Fibroblast of the aortic adventitia (primary cell): ENCODE measurements at places on chromosomes 1 and 21. TPM values are rescaled to one million over a fixed set of nuclear protein-coding genes. Genes with fewer than 3 reads are reported as not detected.

DNA sequence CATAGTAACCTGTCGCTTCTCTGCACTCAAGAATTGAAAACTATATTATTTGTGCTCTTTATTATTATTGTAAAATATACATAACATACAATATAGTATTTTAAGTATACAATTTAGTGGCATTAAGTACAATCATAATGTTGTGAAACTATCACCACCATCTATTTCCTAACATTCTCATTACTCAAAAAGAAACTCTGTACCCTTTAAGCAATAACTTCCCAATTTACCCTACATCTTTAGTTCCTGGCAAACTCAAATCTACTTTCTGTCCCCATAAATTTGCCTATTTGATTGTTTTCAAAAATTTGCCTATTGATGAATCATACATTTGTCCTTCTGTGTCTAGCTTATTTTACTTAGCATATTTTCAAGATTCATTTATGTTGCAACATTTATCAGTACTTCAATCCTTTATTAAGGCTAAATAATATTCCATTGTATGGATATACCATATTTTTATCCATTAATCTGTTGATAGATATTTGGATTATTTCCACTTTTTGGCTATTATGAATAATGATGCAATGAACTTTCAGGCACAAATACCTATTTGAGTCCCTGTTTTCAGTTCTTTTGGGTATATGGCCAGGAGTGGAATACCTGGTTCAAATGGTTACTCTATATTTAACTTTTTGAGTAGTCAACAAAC, 99.6 kb upstream of the DMRTA2 start:
- no peak for DNase-seq

DNA sequence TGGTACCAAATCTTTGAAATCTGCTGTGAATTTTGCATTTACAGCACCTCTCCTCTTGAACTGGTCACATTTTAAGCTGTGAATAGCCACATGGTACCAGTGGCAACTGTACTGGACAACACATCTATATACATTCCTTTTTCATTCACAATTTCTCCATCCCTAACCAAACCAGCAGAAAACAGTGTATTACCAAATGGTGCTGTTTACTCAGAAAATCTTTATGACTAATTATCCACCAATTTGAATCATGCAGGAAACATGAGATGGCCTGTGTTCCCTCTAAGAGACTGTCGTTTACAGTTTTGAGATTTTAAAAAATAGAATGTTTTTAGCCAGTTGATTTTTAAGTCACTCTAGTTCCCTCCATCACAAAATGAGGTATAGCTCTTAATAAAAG, 17.6 kb upstream of the CCT8 start:
- peak; percentile 69 for DNase-seq

DNA sequence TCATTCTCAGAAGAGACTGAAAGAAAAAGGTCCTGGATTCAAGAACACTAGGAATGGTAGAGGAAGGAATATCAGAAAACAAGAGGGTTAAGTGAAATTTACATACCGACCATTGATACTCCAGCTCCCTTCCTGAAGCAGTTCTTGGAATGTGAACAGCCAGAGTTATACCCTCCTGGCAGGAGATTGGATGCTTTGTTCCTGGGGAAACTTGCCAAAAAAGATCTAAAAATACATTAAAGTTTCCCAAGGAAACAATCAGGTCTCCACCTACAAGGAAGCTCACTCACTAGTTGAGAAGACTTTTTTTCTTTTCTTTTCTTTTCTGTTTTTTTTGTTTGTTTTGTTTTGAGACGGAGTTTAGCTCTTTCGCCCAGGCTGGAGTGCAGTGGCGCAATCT, 91.1 kb downstream of the HLX start:
- DNase-seq = peak; percentile 70

GRCh38 chr21:25080141-25080540, 527.1 kb downstream of the MRPL39 start:
- DNase-seq = peak; percentile 1

- DNase-seq = no peak
Measured at GRCh38 chr1:26046246-26047095, 553 bp upstream of the SLC30A2 start.

DNA sequence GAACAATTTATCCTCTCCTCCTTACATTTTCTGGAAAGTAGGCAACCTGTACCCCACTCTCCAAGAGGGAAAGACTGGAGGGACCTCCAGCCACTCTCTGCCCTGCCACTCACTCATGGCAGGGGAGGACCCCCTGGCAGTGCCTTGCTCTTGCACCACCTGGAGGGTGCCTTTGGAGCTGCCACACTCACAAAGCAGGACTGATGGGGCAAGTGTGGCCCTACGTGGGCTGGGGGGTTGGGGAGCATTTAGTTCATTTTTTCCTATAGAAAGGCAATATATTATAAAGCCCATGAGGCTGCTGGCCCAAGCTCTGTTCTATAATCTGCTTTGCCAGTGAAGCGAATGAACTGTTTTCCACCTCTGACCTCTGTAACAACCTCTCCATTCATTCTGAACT, 50.3 kb downstream of the GPR161 start:
- DNase-seq = no peak

DNA sequence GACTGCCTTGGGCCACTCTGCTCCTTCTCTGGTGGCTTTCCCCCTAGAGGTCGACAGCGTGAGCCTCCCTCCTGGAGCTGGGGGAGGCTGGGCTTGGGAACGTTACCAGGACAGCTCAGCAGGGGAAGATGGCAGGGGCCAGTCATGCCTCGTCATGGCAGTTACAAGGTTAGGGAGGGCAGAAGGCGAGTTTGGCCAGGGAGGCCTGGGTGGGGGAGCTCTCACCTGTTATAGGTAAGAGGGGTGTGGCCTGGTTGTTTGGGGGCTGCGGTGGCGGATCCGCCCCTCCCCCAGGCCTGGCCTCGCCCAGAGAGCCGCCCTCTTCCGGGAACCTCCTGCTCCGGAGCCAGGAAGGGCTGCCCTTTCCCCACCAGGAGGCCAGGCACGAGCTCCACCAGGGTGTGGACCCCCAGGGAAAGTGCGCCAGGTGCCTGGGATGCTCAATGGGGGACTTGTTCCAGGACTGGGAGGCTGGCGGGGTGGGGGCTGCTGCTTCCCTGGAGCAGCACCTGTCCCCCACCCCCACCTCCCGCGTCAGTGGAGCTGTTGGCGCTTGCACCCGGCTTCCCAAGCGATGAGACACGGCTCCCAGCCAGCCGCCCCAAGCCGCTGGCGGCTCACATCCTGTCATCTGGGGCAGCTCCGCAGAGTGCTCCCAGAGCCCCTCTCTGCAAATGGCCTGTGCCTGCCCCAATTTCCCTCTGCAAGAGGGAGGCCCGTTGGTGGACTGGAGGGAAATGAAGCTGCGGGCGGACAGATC, 23.6 kb upstream of the PKP1 start:
- no peak for DNase-seq

DNA sequence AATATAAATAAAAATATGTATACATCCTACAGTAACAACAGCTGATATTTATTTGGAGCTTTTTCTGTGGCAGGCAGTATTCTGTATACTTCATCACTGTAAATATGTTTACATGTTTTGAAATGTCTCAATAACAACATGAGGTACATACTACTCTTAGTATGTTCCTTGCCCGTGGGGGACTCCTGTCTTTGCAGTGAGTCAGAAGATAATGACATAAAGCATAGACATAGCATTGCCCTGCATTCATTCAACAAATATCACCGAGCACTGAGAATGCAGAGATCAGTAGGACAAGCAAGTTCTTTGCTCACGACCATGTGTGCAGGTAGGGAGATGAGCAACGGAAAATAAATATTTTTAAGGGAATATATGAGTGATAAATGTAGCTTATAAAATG, 246.5 kb downstream of the LTN1 start:
- no peak for DNase-seq

- no peak for DNase-seq
Measured at GRCh38 chr1:100430325-100430756, 78.0 kb downstream of the CDC14A start.

GRCh38 chr1:55129194-55129728, 85.9 kb downstream of the USP24 start:
- peak; percentile 94 for DNase-seq

DNA sequence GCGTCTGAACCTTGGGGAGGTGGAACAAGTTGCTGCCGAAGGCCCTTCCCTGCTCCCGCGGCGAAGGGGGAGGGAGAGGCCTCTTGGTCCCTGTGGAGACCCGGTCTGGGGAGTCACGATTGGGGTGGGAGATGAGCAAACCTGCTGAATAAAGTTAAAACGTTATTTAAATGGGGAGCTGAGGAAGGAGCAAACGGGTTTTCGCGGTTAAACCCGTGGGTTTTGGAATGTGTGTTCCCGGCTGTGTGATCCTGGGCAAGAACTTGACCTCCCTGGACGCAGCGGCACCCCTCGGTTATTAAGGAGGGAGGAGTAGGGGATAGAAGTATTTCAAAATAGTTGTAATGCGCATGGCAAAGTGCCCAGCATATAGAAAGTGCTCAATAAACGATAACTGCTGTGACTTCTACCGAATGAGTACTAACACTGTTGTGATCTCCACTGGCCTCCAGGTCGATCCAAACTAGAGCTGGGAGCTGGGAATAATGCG, 3.4 kb downstream of the FAM110D start:
- DNase-seq = no peak

DNA sequence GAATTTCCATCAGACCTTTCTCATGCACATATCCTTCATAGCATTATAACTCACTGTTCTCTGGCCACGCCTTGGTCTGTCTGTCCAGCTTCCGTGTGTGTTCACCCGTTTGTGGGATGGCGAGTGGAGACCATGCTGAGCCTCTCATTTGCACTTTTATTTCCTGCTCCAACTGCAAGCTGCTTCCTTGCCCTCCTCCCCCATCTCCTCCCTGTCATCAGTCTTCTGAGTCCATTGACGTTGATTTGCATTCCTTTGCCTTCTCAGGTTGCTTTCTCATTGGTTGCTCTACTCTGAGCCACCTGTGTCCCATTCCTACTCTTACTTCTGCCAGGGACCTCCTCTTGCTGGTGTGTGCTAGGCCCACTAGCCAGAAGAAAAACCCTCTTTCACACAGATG, 146.4 kb downstream of the NOS1AP start:
- DNase-seq = no peak

DNA sequence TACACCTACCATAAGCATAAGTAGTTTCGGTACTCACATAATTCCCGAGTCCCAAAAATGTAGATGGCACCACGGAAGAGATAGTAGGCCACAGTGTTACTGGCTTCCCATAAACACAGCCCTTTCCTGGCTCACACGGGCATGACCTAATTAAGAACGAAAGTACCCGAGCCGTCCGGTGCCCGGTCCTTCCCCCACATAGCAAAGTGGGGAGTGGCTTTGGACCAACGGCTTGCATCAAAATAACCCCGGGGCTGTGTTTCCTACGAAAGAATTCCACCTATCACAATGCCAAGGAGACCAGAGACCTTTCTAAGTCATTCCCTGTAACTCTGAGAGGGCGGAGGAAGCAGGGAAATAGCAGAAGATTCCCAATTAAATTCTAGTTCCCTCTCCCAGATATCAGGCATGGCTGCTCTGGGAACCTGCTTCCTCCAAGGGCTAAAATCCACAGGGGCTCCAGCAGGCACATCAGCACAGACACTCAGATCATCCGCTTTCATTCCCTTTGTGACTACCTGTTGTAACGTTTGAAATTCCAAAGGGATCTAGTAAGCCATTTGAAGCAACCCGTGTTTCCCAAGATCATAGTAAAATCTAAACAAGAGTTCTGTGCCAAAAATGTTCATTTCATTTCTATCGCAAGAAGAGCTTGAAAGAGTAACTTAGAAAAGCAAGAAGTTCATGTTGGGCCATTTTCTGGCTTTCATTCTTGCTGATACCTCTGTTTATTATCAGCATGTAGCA, at the start of gene TMPRSS3:
TMPRSS3 (minus strand) TSS at position 148 of the 747 bp plus-strand sequence. CDS start 635 bp downstream, outside the sequence.
- DNase-seq = no peak

GRCh38 chr1:37958690-37959089, 11.8 kb upstream of the INPP5B start:
- DNase-seq = peak; percentile 79

- peak; percentile 20 for DNase-seq
Measured at GRCh38 chr1:38044221-38045215, 2.1 kb downstream of the POU3F1 start.

DNA sequence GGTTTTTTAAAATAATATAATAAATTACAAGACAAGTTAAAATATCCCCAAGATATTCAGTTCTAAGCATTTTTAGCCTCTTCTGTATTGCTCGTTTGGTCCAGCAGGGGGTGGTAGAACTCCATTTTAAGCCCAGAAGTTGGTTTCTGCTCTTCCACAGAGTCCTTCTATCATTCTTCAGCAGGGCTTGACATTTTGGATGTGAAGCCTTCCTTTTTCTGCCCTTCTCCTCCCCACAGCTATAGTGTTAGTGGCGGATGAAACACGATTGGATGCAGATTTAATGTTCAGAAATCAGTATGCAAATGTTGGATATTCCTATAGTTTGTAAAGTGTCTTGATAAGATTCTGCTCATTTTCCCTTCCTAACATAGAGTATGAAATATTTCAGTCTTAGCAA, 1.4 kb downstream of the NCAM2 start:
- DNase-seq = peak; percentile 80

DNA sequence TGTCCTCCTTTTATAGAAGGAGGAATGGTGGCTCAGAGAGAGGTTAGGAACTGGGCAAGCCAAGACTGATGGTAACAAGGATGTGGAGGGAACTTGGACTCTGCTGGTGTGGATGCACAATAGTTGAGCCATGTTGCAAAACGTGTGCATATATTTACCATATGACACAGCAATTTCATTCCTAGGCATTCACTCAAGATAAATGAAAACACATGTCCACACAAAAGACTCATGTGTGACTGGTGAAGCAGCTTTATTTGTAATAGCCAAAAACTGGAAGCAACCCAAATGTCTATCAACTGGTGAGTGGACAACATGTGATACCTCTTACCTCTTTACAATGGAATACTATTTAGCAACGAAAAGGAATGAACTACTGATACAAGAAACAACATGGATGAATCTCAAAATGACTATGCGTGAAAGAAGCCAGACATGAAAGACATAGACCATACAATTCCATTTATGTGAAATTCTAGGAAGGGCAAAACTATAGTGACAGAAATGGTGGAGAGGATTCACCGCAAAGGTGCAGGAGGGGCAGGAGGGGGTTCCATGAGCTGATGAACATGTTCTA, 36.2 kb downstream of the CAMK2N1 start:
- peak; percentile 78 for DNase-seq

- DNase-seq = peak; percentile 61
Measured at GRCh38 chr1:117171900-117172511, 38.7 kb downstream of the VTCN1 start.

GRCh38 chr1:205229399-205229871, 1.7 kb downstream of the TMCC2 start:
- DNase-seq = peak; percentile 59

- DNase-seq = no peak
Measured at GRCh38 chr1:42138586-42138985, 14.6 kb upstream of the GUCA2B start.

The ZNF683 gene
- total RNA-seq = not detected in 2 replicates

The F13B gene
- total RNA-seq = not detected in 2 replicates

The ADIPOR1 gene
- total RNA-seq = 30.4 and 104 TPM in 2 replicates

The TEX38 gene
- total RNA-seq = not detected in 2 replicates

The PLA2G2F gene
- total RNA-seq = not detected in 2 replicates

The WDR64 gene
- total RNA-seq = not detected in 2 replicates

The LEFTY2 gene
- 0.09 TPM in 1 of 2 replicates, not detected in the other for total RNA-seq

The PRR9 gene
- not detected in 2 replicates for total RNA-seq

The GJA5 gene
- total RNA-seq = 0.74 TPM in 1 of 2 replicates, not detected in the other

The EMC1 gene
- 46.2 and 48.0 TPM in 2 replicates for total RNA-seq

The SMIM1 gene
- 4.6 TPM in 1 of 2 replicates, not detected in the other for total RNA-seq

The CA14 gene
- not detected in 2 replicates for total RNA-seq

The SV2A gene
- total RNA-seq = 17.4 and 25.0 TPM in 2 replicates
